ENCODE measurements at places on chromosomes 3 and 15. TPM values are rescaled to one million over a fixed set of nuclear protein-coding genes. Genes with fewer than 3 reads are reported as not detected.

- DNase-seq = no peak
Observed at GRCh38 chr3:30750967-30751366, 143.5 kb downstream of the GADL1 start.

DNA sequence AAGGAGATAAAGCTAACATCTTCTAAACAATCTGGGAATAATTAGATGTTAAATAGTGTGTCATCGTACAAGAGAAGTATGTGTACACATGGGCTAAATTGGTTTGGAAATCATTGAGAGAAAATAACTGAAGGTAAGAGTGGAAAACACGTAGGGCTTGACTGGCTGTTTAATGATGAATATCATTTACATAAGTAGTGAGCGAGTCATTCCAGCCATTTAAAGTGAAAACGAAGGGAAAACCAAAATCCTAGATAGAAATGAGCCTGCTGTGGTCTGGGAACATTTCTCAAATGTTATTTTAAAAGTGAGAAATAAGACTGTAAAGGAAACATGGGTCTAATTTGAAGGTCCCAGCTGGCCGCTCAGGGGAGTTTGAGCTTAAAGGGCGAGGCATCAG, 41.9 kb upstream of the KCNMB2 start:
- no peak for DNase-seq

DNA sequence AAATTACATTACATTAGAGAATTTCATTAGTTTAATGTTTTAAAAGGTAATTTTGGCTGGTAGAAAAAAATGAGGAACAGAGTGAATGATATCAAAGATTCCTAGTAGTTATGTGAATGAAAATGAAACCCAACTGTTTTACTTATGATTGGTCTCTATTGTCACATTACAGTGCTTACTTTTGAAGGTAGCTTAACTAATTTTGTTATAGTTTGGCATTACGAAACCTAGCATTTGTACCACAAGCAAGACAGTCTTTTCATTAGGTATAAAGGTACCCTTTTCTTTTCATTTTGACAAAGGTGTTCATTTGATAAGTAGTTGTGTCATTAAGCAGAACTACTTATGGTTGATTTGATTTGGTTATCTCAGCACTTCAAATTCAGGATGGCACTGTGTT, 6.9 kb downstream of the SELENOT start:
- no peak for DNase-seq

DNA sequence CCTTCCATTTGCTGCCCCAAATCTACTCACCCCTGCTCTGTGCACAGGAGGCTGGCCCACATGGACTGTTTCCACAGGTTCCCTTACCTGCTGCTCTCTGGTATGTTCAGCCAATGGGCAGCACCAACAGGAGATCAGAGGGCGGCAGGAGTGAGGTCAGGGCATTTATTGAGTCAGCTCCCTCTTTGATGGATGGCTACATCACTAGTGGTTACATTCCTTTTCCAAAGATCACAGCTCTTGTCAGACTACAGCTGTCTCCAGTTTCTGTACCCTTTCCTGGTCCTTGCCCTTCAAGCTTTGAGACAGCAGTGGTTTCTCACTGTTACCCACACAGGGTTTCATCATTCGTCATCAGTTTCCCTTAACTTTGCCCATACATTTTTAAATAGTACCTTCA, 325.1 kb downstream of the SUCLG2 start:
- DNase-seq = no peak

DNA sequence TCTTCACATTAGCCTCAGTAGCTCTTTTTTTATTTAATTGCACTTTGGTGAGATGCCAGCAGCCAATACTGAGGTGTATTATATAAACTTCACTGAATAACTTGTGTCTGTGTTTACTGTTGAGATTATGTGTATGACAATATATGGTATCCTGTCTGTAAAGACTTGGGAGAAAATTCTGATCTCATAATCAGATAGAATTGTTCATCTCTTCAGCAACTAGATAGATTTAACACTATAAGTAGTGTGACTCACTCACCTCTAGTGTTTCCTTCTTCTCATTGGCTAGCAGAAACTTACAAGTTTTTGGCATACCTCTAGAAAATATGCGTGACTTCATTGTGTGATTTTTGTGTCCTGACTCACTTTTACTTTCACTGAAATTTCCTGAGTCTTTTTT, 67.6 kb upstream of the TGFBR2 start:
- DNase-seq = no peak

DNA sequence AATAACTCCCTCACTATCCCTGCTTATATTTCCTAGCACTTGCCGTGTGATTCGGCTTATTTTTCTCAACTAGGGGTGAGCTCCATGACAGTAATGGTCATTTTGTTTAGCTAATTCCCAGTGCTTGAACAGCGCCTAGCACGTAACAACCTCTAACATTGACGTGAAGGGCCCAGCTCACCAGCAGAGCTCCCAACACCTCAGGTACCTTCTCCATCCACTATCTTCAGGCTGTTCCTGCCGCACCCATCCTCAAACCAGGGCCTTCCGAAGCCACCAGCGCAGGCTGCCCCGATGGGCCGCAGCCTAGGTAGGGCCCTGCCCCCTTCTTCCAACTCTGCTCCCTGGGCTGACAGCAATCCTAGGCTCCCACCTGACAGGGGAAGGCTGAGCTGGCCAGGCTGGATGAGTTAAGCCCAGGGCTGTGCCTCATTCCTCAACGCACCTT, 751 bp upstream of the RPS17 start:
- DNase-seq = peak; percentile 3

DNA sequence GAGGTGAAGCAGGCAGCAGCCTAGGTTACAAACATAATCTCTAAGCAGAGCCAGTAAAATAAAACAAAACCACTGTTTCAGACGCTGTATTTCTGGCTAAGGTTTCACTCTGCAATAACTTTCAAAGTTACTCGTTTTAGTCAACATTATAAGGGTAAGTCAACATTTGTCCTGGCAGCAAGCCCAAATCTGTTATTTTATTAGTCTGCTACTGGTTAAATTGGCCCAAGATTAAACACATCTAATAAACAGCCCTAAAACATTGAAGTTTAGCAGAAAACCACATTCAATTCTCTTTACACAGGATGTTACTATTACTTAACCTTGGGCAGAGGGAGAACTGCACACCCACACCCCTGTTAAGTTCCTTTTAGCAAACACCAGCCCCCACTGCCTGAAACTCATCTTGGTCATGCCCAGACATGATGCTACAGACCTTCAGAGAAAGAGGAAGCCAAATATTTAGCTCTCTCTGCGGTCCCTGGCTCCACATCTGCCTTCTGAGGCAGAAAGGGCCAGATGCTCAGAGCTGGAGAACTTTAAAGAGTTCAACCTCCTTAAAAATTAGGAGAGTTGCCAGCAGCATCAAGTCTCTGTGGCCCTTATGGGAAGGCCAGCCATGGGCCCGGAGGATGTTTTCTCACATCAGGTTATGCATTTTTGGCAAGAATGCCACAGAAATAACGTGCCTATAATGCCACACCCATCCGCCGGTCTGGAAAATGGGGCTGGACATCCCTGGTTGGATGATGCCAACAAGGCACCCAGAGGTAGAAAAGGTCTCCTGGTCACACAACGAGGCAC, 17.9 kb downstream of the ARHGEF3 start:
- DNase-seq = peak; percentile 72

DNA sequence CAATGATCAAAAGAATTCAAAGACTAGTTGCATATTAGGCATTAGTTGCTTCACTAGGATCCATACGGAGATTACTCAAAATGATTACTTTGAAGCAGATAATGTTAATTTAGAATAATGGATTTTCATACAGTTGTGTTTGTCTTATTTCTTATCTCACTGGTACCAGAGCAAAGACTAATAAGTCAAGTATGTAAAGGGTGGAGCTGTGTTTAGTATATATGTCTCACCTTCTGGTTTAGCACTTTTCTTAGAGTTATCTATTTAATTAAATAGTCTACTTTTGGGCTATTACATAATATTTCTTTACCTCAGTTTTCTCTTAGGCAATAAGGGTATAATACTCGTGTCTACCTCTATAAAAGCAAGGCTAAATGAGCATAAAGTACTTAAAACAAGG, 18.8 kb downstream of the TMEM207 start:
- DNase-seq = no peak

GRCh38 chr3:121835465-121835801, 424 bp downstream of the EAF2 start:
- DNase-seq = no peak

- DNase-seq = no peak
Observed at GRCh38 chr3:44179246-44179645, 62.4 kb upstream of the TOPAZ1 start.

GRCh38 chr15:100241572-100242482, 99.9 kb downstream of the ADAMTS17 start:
- DNase-seq = no peak

GRCh38 chr3:66642019-66642418, 141.2 kb upstream of the LRIG1 start:
- DNase-seq = no peak

DNA sequence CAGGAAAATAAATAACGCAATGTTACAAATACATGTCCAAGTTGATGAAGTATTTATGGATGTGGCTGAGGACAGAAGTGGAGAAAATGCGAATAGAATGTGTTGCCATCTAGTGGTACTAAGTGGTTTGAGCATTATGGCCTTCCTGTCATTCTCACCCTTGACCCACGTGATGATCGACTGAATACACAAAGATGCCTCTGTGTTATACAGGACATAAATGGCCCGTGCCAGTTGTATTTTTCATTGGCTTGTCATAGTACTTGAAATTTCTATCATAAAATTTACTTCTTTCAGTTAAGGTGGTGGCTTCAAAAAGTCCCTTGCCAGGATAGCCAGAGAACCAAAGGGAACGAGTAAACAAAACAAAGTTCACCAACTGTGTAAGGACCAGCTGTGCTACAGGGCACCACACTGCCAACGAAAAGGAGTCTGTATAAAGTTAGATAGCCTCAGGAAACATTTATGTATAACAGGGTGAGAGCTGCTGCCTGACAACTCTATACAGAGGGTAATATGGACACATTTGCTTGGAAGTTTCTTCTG, 103.7 kb downstream of the MYH15 start:
- peak; percentile 16 for DNase-seq

DNA sequence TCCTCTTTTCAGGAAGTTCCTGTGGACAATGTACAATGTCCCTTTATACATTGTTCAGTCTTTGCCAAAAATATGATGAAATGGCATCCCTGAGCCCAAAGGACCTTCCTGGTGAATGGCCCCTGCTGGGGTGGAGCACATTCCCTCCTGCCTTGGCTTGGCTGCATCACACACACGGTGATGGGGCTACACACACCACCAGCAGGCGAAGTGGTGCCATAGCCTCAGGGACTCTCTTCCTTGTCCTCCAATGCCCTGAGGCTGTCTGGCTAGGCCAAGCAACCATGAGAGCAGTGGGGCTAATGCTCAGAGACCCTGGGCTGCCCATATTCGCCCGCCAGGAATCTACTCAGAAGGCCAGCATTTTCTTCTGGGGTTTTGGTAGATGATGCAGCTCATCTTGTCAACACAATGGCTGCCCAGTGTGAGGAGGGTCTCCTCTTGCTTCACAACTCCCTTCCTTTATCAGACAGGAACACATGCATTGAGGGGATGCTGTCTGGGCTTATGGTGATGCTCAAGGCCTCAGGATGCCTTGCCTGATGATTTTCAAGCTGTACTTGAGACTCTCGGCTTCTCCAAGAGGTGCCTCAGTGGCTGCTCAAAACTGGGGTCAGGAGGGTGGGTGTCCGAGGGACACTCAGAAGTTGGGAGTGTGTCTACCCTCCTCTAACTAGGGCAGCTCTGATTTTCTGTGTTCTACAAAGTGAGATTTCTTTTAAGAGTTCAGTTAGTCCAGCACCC, 40.9 kb upstream of the EPHB1 start:
- DNase-seq = no peak

- DNase-seq = no peak
Observed at GRCh38 chr15:44471885-44472455, 44.5 kb downstream of the CTDSPL2 start.

- no peak for DNase-seq
Observed at GRCh38 chr15:101455291-101456025, 34.0 kb downstream of the PCSK6 start.

GRCh38 chr3:40875581-40875980, 323.7 kb upstream of the CTNNB1 start:
- DNase-seq = no peak

DNA sequence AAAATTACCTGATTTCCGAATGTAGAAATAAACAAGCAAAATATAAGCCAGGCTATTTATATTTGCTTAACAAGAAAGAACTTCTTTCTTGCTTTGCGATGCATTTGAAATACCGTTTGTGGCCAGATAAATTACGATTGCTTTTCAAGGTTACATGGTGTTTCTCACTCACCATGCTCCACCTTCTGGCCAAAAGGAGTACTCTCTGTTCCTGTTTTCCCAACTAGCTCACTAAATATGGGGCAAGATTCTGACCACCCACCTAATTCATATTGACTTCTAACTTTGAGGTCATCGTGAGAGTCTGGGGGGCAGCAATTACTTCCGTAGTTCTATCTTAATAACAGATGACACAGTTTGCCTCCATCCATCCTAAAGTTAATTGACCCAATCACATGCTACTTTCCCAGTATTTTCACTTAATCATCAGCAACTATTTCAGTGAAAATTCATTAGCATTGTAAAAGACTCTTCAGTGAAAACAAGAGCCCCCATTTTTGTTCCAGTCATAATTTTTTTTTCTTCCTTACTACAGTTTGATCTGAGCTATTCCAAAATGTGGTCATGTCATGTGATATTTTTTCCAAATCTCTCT, 25.9 kb downstream of the ACP3 start:
- DNase-seq = peak; percentile 54

- no peak for DNase-seq
Observed at GRCh38 chr3:36142746-36143145, 237.6 kb upstream of the STAC start.

DNA sequence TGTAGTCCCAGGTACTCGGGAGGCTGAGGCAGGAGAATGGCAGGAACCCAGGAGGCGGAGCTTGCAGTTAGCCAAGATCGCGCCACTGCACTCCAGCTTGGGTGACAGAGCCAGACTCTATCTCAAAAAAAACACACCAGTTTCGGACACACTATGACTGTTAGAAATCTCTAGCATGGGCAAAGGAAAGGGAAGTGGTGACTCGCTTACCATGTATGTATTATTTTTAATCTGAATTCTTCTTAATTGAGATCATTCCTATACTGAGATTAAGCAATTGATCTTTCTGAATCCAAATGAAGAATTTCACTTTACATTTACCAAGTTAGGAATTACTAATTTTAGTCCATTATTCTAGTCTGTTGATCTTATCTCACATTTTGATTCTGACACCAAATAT, 459.2 kb upstream of the ALCAM start:
- no peak for DNase-seq

The INSYN1 gene
- polyA plus RNA-seq = 25.1 TPM

The ARNT2 gene
- polyA plus RNA-seq = 26.7 TPM

The COL6A5 gene
- 0.16 TPM for polyA plus RNA-seq

The TWF2 gene
- 27.5 TPM for polyA plus RNA-seq

The C3orf20 gene
- 0.52 TPM for polyA plus RNA-seq

The LRTM1 gene
- polyA plus RNA-seq = not detected

The XCR1 gene
- polyA plus RNA-seq = 0.07 TPM

Measured in left renal pelvis (tissue), 4 donors.